AG04449 (cell line): ENCODE measurements at places on chromosomes 7 and 10.

DNA sequence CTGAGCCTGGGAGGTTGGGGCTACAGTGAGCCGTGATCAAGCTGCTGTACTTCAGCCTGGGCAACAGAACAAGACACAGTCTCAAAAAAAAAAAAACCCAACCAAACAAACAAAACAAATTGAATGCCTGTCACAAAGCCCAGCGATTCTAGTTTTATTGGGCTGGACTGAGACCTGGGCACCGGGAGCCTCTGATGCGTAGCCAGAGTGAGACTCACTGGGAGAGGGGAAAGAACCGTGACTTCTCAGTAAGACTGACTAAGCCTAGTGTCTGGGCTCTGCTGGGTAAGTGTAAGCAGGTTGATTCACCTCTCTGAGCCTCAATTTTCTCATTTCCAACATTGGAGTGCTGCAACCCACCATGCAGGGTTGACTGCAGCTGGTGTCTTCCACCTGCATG lies 10.1 kb upstream of the LEP start:
- DNase-seq = no peak

DNA sequence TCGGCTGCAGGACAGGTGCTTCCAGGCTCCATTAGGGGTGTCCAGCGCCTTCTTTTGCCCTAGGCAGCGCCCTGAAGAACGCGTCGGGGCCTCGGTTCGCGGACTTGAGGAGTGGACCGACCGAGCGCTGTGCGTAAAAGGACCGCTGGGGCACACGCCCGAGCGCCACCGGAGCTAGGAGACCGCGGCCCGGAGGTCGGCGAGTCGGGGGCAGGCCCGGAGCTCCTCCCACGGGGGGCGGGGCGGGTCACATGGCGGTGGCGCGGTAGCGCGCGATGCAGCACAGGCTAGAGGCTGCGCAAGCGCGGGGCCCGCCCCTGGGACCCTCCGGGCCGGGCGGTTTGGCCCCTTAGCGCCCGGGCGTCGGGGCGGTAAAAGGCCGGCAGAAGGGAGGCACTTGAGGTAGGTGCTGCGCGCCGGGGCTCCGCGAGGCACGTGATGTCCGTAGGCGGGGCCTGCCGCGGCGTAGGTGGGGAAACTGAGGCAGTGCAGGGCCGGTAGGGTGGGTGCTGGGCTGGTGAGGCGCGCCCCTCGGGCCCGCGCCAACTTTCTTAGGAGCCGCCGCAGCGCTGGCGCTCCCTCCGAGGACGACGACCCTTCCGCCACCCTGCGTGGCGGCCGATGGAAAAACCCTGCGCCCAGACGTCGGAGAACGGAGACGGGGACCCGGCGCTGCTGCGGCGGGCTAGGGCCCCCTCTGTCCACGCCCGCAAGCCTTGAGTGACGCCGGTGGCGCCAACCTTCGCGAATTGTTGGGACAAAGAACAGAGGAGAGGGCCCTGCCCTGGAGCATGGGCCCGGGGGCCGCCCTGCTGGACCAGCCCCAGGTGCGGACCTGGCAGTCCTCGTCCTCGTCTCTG lies at the start of gene PRXL2A:
TSS of gene PRXL2A (plus strand) at position 310 of the 860 bp plus-strand sequence. CDS start 11,917 bp downstream, outside the sequence.
- no peak for DNase-seq

DNA sequence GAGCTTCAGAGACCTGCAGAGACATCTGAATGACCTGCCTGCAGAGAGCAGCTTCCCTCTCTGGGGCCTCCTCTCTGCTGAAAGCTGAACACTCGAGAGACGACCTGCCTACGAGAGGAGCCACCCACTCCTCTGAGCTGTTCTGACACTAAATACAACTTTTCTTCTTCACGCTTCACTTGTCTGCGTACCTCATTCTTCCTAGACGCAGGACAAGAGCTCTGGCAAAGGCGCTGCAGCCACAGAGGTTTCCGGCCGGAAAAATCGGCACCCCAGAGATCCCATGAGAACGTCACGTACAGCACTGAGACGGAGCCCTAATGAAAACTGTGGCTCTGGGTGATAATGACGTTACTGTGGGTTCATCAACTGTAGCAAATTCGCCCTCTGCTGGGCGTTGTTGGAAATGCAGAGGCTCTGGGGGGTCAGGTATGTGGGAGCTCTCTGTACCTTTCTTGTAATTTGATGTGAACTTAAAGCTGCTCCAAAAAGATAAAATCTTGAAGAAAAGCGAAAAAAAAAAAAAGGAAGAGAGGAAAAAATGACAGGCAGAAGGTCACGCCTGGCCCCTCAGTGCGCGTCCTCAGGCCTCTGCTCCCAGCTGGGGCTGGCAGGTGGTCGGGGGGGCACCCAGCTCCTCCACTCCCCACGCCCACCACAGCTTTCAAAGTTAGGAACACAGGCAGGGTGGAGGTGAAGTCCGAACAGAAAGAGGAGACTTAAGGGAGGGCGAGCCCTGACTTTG lies 120.7 kb downstream of the DYNC2I1 start:
- no peak for DNase-seq

DNA sequence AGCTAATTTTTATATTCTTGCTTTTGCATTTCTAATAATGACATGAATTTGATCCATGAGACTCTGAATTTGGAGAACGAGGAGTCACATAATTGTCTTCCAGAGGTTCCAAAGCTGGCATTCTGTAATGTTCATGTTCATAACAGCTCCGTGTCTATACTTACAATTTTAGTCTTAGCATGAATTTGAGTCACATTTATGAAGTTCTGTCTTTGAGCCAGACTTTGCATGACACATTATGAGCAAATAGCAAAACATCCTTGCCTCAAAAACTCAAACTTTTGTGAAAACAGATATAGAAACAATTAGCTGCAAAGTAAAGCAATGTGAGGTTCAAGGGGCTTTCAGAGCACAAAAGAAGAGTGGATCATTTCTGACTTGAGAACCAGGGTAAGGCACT lies 44.5 kb upstream of the CAV2 start:
- DNase-seq = no peak

DNA sequence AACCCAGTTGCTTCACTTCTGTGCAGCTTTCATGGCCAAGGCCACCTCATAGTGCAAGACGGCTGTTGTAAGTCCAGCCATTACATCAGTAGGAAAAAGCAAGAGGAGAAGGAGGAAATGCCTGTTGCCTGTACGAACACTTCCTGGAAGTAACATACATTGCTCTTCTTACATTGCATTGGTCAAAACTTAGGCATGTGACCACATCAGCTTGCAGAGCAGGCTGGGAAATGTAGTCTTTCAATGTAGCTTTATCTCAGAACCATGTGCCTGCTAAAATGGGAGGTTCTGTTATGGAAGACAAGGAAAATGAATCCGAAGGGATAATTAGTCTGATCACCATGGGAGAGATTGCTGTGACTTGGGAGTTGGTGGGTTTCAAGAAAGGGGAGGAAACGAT lies 4.3 kb downstream of the SLC29A3 start:
- no peak for DNase-seq

GRCh38 chr10:132698761-132699391 lies 87.1 kb downstream of the NKX6-2 start:
- no peak for DNase-seq

- DNase-seq = no peak
Measured at GRCh38 chr7:112744818-112745217, 45.4 kb downstream of the TMEM168 start.

DNA sequence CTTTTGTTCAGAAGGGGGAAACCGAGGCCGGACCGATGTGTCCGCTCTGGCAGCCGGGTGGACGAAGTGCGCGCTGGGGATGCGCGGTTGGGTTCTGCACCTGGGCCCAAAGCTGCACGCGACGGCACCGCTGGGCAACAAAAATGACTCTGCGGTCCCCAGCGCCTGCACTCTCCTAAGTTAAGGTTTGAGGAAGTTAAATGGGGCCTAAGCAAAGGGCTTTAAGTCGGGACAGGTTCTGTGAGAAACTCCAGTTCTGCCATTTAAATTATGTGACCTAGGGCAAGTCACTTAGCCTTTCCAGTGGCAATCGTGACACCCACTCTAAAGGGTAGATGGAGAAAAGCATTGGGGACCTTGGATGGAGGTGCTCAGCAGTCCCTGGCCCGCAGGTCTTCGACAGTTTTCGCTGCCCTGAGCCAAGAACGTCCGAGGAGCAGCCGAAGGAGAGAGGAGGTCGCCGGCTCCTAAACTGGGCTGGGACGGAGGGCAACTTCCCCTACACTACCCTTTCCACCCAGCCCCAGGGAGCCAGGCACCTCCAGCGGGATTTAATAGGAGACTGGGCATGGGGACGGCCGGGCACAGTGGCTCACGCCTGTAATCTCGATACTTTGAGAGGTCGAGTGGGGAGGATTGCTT lies 534 bp upstream of the ACBD5 start:
- DNase-seq = no peak
